ENCODE measurements at places on chromosomes 5 and 9.

DNA sequence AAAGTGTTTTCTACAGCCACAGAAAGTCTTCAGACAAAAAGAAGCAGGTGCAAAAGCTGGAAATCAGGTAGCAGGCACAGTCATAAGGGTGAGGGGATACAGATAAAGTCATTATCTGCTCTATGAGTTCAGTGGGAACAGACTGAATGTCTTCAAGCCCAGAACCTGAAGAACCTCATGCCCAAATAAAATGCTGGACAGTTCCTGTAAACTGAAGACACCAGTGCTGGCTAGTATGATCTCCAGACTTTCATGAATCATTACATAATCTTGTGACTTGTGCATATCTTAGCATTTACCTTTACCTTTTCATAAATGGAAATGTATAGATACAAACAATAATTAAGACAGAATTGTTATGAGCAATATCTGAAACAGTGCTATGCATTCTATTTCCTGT, 728.7 kb downstream of the DNAH5 start:
- no peak for DNase-seq

DNA sequence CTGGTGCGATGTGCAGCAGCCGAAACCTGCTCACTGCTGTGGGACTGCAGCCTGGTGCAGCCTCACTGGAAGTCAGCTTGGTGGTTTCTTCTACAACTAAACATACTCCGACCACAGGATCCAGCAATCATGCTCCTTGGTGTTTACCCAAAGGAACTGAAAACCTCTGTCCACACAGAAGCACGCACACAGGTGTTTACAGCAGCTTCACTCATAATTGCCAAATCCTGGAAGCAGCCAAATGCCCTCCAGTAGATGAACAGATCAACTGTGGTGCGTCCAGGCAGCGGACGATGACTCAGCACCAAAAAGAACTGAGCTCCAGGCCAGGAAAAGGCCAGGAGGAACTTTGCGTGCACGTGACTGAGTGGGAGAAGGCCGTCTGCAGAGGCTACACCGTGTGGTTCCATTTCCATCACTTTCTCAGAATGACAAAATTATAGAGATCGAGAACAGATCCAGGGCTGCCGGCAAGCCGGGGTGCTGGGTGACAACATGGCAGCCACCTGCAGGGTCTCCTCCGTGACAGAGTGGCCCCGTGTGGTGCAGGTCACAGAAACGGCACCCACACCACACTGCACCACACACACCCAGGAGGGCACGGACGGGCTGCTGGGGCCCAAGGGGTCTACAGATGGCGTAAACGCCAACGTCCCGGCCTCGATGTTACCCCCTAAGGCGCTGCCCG, 23.1 kb upstream of the NSMF start:
- peak; percentile 83 for DNase-seq

GRCh38 chr9:11992866-11993265, 700.3 kb upstream of the TYRP1 start:
- DNase-seq: no peak

GRCh38 chr5:81401266-81401665, 7.3 kb upstream of the ACOT12 start:
- no peak for DNase-seq

DNA sequence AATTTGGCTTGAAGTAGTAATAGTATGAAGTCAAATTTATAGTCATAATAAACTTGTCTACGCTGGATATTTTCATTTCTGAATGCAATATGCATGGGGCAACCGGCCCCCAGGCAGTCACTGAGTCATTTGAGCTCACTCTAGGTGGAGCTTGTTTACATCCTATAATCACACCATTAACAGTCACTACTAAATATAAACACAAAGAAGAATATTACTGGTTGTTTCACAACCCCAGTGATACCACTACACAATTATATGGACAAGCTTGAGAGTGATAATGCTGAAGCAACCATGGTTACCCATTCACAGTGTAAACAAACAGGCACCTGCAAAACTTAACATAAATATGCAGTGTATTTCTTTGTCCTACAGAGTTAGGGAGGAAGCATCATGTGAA, 68.7 kb downstream of the MARCHF3 start:
- no peak for DNase-seq

DNA sequence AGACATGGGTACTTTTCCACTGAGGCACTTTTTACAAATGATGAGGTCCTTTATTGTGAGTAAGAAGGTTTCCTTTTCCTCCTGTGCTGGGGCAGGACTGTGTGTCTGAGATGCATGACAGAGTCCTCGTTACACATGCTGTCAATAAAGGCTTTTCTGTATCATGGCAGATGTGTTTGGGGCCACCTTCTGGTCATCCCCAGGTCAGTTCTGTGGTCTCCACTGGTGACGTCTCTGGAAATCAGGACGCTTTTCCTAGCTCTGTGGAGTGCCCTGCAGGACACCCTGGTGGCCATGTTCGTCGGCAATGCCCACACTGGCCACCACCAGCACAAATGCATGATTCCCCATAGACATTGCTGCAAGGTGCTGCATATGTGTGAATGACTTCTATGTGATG, 2.8 kb downstream of the CMBL start:
- no peak for DNase-seq

DNA sequence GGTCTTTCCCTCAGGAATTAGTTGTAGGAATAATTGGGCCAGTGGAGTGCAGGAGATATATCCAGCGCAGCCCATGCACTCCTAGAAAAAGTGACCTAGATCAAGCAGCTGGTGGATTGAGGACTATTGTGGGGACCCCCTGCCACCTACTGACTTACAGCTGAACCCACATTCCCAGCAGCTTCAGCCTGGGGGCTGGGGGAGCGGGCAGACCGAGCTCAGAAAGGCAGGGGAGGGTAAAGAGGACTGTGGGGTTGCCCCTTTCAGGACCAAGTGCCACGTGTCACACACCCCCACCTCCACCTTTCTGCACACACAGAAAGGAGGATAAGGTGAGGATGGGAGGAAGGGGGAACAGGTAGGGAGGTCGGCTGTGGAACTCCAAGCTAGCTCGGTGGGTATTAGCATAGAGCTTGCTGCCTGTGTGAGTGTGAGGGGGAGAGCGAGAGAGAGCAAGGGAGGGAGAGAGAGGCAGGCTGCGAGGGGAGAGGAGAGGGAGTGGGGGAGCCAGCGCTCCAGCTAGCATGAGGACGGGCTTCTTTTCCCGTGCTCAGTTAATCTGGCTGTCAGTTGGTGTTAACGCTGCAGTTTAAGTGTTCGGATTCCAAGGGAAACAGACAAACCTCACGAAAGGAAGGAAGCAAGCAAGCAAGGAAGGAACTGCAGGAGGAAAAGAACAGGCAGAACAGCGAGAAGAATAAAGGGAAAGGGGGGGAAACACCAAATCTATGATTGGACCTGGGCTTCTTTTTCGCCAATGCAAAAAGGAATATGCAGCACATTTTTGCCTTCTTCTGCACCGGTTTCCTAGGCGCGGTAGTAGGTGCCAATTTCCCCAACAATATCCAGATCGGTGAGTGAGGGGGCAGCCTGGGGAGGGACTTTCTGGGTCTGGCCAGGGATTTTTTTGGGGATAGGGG, at the start of gene GRIA1:
Gene GRIA1, plus strand, starts transcription at position 553 of the 920 bp plus-strand sequence.
- DNase-seq: no peak

GRCh38 chr9:108786322-108786721, 69.5 kb downstream of the ACTL7B start:
- DNase-seq: peak; percentile 61

DNA sequence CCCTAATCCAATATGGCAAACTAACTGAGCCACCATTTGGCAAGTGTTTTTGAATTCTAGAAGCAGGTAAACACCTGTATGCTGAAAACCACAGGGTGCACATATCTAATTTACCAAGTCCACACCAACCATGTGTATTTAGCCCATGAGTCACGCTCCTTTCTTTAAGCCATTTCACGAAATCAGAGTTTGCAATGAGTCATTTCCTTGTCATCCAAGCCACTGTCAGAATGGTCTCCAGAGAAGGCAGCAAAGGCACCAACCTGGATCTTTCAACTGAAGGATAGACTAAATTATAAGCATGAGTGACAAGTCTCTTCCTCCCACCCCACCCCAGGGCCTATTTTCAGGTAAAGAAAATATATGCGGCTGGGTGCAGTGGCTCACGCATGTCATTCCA, 110.0 kb downstream of the PAX5 start:
- DNase-seq: peak; percentile 51

- DNase-seq: no peak
Observed at GRCh38 chr9:114452219-114453165, 52.8 kb downstream of the WHRN start.

- DNase-seq: no peak
Observed at GRCh38 chr5:129988453-129988852, 84.2 kb downstream of the CHSY3 start.

DNA sequence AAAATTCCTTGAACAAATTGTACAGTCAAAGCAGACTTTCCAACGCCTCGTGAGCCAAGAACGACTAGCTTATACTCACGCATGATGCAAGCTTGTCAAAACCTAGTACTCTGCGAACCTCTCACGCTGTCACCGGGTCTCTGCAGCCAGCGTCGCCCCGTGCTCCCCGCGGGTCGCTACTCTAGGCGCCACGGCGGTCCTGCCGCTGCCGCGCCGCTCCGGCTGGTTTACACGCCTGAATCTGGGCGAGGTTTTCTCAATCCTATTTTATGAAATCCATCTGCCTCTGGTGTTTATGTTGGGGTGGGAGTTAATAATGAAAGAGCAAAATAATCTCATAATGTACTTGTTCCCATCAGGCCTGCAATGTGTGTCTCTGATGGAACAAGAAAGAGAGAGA, 90.9 kb downstream of the SV2C start:
- no peak for DNase-seq

DNA sequence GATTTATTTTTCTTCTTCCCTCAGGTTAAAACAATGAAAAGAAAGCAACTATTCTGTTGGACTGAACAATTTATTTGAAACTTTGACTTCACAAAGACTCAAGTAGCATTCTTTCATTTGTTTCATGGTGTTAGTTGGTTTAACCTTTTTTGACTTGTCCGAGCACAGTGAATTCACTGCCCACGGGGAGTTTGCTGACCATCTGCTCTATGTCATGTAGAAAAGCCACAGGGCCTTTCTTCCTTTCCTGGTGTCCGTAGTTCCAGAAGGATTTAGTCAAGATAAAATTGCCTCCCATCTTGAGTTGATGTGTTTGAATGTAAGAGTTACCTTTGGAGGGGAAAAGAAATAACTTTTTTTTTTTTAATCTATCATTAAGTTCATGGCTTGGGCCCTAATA, 55.1 kb upstream of the ZNF608 start:
- DNase-seq: no peak

DNA sequence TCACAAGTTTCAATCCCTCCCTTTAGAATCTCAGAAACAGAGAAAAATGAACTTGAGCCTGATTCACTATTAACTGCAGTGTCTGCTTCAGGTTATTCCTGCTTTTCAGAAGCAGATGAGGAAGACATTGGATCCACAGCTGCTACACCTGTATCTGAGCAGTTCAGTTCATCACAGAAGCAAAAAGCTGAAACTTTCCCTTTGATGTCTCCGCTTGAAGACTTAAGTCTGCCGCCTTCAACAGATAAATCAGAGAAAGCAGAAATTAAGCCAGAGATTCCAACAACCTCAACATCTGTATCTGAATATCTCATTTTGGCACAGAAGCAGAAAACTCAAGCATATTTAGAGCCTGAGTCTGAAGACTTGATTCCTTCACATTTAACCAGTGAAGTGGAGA, 42.1 kb downstream of the CMYA5 start:
- DNase-seq: no peak

DNA sequence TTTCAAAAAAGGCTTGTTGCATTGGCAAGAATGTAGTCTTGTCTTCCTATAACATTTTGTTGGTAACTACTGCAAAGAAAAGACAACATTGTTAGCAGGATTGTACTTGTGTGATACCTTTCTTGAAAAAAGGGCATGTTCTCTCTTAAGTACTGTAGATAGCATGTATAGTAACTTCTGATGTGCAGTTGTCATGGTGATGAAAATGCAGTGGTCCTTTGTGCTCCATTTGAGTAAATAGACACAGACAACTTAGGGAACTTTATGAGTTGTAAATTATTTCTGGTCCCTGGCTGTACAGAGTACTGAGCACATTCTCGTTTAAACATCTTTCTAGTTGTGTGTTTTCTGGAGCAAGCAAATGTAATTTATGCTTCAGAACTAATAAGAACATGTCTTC, 103.3 kb downstream of the CD180 start:
- DNase-seq: no peak

DNA sequence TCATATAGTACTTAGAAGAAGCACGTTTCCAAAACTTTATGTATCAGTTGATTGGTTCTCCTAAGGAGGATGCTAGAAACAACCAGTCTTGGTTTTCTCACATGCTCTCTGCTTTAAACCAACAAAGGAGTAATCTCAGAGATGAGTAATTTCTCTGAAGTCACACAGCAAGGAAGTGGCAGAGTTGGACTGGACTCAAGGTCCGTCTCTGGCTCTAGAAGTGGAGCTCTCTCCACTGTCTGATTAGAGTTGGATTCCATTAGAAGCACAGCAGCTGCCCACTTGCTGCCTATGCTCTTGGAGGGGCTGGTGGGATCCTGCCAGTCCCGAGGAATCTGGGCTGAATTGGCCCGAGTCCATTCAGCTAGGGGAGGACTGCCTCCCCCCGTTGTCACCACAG, 21.0 kb downstream of the RALGPS1 start:
- no peak for DNase-seq

- DNase-seq: no peak
Observed at GRCh38 chr5:172771439-172772111, 580 bp upstream of the DUSP1 start.

GRCh38 chr5:127561254-127561653, 43.8 kb downstream of the PRRC1 start:
- no peak for DNase-seq

GRCh38 chr5:17379100-17379951, 118.7 kb upstream of the TAF11L2 start:
- no peak for DNase-seq

DNA sequence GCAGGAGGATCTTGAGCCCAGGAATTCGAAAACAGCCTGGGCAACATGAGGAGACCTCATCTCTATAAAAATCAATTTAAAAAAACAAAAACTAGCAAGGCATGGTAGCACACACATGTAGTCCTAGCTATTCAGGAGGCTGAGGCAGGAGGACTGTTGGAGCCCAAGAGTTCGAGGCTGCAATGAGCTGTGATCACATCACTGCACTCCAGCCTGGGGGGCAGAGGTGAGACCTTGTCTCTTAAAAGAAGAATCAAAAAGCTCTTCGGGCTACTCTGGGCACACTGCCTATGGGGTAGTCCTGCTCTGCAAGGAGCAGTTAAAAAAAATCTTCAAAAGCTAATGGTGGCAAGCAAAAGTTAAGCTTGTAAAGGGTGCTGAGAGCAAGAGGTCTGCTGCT, 23.5 kb downstream of the SKP1 start:
- no peak for DNase-seq

- DNase-seq: no peak
Observed at GRCh38 chr5:2453781-2454180, 297.7 kb downstream of the IRX2 start.
